ENCODE measurements at places on chromosomes 7 and 10. TPM values are rescaled to one million over a fixed set of nuclear protein-coding genes. Genes with fewer than 3 reads are reported as not detected.

GRCh38 chr10:101570428-101571270 lies 17.4 kb downstream of the POLL start:
- DNase-seq: no peak
- H3K27me3 ChIP-seq: no peaks in the 10 kb centered on the region
- no peaks in the 10 kb centered on the region for H3K36me3 ChIP-seq

DNA sequence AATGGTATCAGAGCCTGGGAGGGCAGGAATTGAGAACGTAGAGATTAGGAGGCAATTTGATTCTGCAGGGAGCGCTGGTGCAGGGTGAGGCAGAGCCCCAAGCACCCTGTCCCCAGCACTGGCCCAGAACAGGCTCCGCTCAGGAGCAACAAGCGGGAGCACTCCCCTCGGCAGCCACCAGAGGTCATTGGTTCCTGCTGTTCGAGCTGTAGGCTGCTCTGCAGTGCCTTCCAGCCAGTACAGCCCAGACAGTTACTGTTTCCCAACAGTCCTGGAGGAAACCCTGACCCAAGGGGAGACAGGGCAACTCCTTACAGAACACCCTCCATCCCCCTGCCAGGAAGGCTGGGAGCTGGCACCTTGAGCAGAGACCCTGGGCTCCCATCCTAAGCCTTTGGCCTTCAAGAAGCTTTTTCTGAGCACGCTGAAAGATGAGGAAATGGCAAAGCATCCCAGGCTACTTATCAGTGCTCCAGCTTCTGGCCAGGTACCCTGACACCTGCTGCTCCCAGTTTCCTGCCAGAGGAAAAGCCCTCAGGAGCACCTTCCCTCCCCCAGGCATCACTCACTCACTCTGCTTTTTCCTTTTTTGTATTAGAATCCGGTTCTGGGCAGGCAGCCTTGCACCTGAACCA lies 71.2 kb upstream of the EFCAB10 start:
- peak; percentile 64 for DNase-seq
- no peak overlapping the region for H3K4me3 ChIP-seq

The GPR26 gene
- total RNA-seq: not detected

The IDE gene
- 27.5 TPM for total RNA-seq

The PRSS2 gene
- 66,049 TPM for total RNA-seq

Data from pancreas (tissue), 10 donors.